ENCODE measurements at places on chromosomes 1 and 21. TPM values are rescaled to one million over a fixed set of nuclear protein-coding genes. Genes with fewer than 3 reads are reported as not detected.

The LCE6A gene
- total RNA-seq = not detected

The DYNLT5 gene
- not detected for total RNA-seq

The GJA8 gene
- total RNA-seq = not detected

The SLC9C2 gene
- total RNA-seq = not detected

The LCE1D gene
- total RNA-seq = not detected

The PER3 gene
- 2.6 TPM for total RNA-seq

The IL22RA1 gene
- total RNA-seq = 0.13 TPM

The S100A3 gene
- 1.5 TPM for total RNA-seq

The KCNE2 gene
- total RNA-seq = 0.55 TPM

The MPZ gene
- 4.5 TPM for total RNA-seq

The TSPAN1 gene
- 4.5 TPM for total RNA-seq

The MAN1C1 gene
- 4.8 TPM for total RNA-seq

The TMEM200B gene
- total RNA-seq = 13.3 TPM

The GBP4 gene
- not detected for total RNA-seq

The L1TD1 gene
- 2.7 TPM for total RNA-seq

The NBPF6 gene
- total RNA-seq = not detected

The SLC35E2B gene
- 118 TPM for total RNA-seq

The KCNJ15 gene
- 2.2 TPM for total RNA-seq

The HSPA6 gene
- total RNA-seq = 0.16 TPM

The FCRL6 gene
- not detected for total RNA-seq

The GFI1 gene
- total RNA-seq = 0.17 TPM

The AMPD1 gene
- not detected for total RNA-seq

The POMGNT1 gene
- total RNA-seq = 102 TPM

The WDR47 gene
- total RNA-seq = 12.1 TPM

The TTC39A gene
- 26.0 TPM for total RNA-seq

The PEAR1 gene
- 0.20 TPM for total RNA-seq

The CASQ1 gene
- not detected for total RNA-seq

The TMEM269 gene
- 0.42 TPM for total RNA-seq

The ASAP3 gene
- 67.8 TPM for total RNA-seq

The CYB5RL gene
- total RNA-seq = 9.0 TPM

All from progenitor cell of endocrine pancreas (in vitro differentiated cells).